Activated naive CD8-positive, alpha-beta T cell treated with anti-CD3 and anti-CD28 coated beads for 36 hours (primary cell): ENCODE measurements at places on chromosomes 4 and X.

GRCh38 chrX:40947276-40947675, 138.0 kb upstream of the USP9X start:
- H3K36me3 ChIP-seq, result peaks cover 6% of the 10 kb centered on the region
- H3K4me1 ChIP-seq, result peaks cover 3% of the 10 kb centered on the region
- no peaks in the 10 kb centered on the region for H3K27me3 ChIP-seq

DNA sequence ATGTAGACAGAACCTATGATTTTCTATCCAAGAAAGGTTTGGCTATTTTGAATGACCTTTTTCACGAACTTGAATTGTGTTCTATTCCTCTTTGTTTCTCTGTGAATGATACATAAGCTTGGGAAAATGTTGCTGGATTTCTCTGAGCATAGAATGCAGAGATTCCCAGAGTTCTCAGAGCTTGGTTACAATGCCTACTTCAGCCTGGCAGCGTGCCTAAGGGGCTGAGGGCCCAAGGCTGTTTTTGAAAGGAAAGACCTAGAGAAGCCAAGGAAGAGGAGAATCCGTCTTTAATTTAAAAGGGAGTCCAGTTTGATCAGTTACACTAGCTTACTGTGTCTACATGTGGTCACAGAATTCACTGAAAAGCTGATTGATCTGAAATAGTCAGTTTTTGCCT, 55.3 kb upstream of the CXorf51B start:
- H3K4me1 ChIP-seq, result no peaks in the 10 kb centered on the region
- no peak for DNase-seq
- H3K4me3 ChIP-seq, result no peak overlapping the region

DNA sequence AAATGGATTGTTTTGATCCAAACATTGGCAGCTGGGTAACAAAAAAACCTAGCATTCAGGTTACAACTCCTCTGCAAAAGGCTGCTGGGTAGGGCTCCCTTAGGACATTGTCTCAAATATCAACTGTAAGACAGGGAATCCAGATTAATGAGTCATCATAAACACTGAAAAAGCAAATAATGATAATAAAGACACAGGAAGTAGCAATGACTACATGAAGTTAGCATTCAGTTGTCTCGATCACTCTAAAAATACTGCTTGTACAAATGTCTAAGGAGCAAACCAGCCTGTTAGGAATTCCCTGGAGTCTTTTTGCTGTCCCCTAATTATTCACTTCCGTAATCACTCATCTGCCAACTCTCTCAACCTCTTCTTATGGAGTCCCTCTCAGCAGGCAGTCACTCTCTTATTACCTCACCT, 259.2 kb downstream of the GPC3 start:
- H3K27ac ChIP-seq, result no peak overlapping the region
- H3K27me3 ChIP-seq, result no peaks in the 10 kb centered on the region
- DNase-seq, result no peak
- H3K4me1 ChIP-seq, result peaks cover 9% of the 10 kb centered on the region
- no peaks in the 10 kb centered on the region for H3K36me3 ChIP-seq

DNA sequence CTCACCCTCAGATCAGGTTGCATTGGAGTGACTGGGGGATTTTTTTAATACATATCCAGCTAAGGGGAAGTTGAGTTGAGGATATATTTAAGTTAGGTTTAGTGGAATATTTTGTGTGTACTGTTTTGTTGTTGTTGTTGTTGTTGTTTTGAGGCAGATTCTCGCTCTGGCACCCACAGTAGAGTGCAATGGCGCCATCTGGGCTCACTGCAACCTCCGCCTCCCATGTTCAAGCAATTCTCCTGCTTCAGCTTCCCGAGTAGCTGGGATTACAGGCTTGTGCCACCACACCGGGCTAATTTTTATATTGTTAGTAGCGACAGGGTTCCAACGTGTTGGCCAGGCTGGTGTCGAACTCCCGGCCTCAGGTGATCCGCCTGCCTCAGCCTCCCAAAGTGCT, 38.6 kb upstream of the ATP6AP2 start:
- H3K27ac ChIP-seq, result no peak overlapping the region
- H3K4me3 ChIP-seq, result no peak overlapping the region
- H3K36me3 ChIP-seq, result no peaks in the 10 kb centered on the region

GRCh38 chr4:125266901-125267604, 47.7 kb upstream of the FAT4 start:
- no peaks in the 10 kb centered on the region for H3K4me1 ChIP-seq
- H3K27ac ChIP-seq, result no peak overlapping the region
- H3K27me3 ChIP-seq, result no peaks in the 10 kb centered on the region
- no peak overlapping the region for H3K4me3 ChIP-seq
- no peak for DNase-seq

- H3K27me3 ChIP-seq, result no peaks in the 10 kb centered on the region
- H3K27ac ChIP-seq, result no peak overlapping the region
- no peaks in the 10 kb centered on the region for H3K4me1 ChIP-seq
- H3K4me3 ChIP-seq, result no peak overlapping the region
- no peaks in the 10 kb centered on the region for H3K36me3 ChIP-seq
Measured at GRCh38 chrX:68853665-68854251, 24.9 kb downstream of the EFNB1 start.

GRCh38 chrX:56572975-56573374, 9.5 kb downstream of the UBQLN2 start:
- peaks cover 26% of the 10 kb centered on the region for H3K4me1 ChIP-seq
- H3K27ac ChIP-seq, result no peak overlapping the region
- no peaks in the 10 kb centered on the region for H3K27me3 ChIP-seq
- peaks cover 65% of the 10 kb centered on the region for H3K36me3 ChIP-seq
- DNase-seq, result no peak
- H3K4me3 ChIP-seq, result no peak overlapping the region

DNA sequence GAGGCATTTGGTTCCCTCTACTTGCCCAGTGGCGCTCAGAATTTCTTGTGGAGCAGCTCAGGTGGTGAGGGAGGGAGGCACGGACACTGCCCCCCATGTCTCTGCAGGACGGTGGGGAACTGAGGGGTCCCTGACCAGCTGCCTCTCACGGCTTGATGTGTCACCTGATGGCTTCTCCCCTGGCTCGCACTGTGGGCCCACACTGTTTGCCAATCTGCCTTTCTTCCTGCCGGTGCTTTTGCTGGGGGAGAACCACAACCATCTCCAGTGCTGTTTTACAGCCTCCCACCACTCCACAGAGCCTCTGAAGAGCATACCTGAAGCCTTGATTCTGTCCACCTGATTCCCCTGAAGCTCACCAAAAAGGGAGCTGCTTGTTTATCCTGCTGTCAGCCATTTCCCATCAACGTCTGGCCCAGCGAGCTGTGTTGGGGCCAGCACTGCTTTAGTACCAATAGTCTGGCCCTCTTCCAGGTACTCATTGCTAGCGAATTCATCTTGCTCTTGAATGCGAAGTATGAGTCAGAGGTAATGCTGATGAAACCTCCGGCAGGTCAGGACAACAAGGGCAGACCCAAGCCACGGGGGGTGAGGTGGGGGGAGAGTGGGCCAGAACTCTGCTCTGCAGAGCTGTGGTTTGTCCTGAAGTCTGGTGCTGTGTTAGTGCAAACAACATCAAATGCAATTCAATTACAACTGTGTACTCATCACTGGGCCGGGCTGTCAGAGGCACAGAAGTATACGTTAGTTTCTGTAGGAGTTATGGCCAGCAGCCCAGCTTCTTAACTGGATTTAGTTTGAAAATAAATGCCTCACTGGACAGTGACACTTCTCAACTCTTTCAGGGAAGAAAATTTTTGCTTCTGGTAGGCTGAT, 208.3 kb upstream of the JADE1 start:
- H3K4me1 ChIP-seq, result no peaks in the 10 kb centered on the region
- H3K27ac ChIP-seq, result no peak overlapping the region
- no peaks in the 10 kb centered on the region for H3K36me3 ChIP-seq
- no peak overlapping the region for H3K4me3 ChIP-seq

DNA sequence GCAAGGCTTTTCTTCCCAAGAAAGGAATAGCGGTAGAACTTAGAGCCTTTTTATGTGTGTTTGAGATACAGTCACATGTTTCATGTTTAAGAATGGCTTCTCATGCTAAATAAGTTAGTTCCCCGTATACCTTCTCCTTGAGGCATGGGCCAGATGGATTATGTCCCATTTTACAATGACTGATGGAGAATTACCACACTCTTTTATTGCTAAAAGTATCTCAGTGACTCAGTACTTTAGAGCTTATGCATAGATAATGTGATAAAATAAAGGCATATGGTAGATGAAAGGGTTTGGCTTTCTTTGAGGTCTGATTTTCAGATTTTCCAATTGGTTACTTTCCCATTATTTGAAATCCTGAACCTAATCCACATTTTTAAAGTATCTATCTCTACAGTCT, 121.8 kb upstream of the BMPR1B start:
- no peak overlapping the region for H3K4me3 ChIP-seq
- H3K27ac ChIP-seq, result no peak overlapping the region
- peaks cover 3% of the 10 kb centered on the region for H3K36me3 ChIP-seq
- no peak for DNase-seq

GRCh38 chr4:31146366-31146765, 426.2 kb downstream of the PCDH7 start:
- no peak overlapping the region for H3K4me3 ChIP-seq
- no peaks in the 10 kb centered on the region for H3K36me3 ChIP-seq
- no peaks in the 10 kb centered on the region for H3K4me1 ChIP-seq
- DNase-seq, result no peak
- no peaks in the 10 kb centered on the region for H3K27me3 ChIP-seq

DNA sequence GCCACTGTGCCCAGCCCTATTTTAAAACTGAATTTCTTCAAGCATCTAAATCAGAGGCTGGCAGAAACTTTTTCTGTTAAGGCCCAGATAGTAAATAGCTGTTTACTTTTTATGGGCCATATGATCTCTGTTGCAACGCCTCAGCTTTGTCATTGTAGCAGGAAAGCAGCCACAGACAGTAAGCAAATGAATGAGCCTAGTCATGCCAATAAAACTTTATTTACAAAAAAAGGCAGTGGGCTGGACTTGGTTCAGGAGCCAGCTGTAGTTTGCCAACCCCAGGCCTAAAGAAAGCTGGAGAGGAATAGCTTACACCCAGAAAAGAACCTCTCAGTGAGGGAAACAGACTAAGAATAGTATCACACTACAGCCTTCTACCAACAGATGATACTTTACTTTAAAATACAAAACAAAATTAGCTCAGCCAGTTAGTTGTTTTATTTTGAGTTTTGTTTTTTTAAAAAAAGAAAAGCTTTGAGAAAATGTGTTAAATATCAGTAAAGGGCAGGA, 25.5 kb downstream of the CHST7 start:
- no peak for DNase-seq
- peaks cover 3% of the 10 kb centered on the region for H3K27me3 ChIP-seq
- peaks cover 2% of the 10 kb centered on the region for H3K4me1 ChIP-seq
- H3K4me3 ChIP-seq, result no peak overlapping the region

DNA sequence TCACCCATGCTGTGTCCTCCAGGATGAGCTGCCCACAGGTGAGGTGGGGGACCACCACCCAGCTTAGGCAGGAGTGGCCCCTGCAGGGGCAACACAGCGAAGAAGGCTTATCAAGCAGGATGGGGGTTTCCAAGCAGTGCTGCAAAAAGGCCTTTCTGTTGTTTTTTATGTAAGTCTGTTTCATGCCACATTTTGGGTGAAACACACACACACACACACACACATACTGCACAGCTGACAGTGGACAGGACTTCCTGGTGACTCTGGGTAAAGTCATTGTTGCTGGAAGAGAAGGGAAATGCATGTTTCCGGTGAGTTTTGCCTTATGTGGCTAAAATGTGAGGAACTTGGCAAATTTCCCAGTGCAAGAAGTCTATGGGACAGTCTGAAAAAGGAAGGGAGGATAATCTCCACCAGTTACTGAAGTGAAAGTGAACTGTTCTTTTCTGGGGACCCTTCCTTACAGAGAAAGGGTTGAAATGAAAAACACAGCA, 119.2 kb downstream of the IRF2 start:
- H3K4me3 ChIP-seq, result no peak overlapping the region
- H3K27me3 ChIP-seq, result no peaks in the 10 kb centered on the region
- peaks cover 24% of the 10 kb centered on the region for H3K4me1 ChIP-seq
- peak overlapping the region; percentile 52 for H3K27ac ChIP-seq
- H3K36me3 ChIP-seq, result peaks cover 2% of the 10 kb centered on the region

DNA sequence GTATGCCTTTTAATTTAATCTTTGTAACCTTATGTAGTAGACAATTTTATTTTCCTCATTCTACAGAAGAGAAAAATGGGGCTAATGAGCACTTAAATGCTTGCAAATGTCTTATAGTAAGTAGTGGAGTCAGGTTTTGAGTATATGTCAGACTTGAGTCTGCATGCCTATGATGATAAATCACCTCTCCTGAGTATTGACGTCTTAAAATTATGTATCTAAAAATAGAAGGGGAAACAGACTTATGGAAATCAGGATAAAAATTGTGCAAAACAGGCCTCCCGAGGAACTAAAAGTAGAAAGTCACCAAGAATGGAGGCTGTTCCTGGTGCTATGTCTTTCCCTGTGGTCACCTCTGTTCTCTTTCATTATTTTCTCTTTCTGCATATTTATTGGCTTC, 92.7 kb downstream of the STIM2 start:
- peaks cover 27% of the 10 kb centered on the region for H3K36me3 ChIP-seq
- no peak overlapping the region for H3K4me3 ChIP-seq
- DNase-seq, result no peak
- H3K27me3 ChIP-seq, result no peaks in the 10 kb centered on the region
- H3K27ac ChIP-seq, result no peak overlapping the region
